SJSA1 (cell line): ENCODE measurements at places on chromosomes 5 and 9. TPM values are rescaled to one million over a fixed set of nuclear protein-coding genes. Genes with fewer than 3 reads are reported as not detected.
A peak's percentile ranks its signal among the peaks of the same experiment; 100 is the strongest.

FOXI1 gene
- total RNA-seq, result not detected in 2 replicates

ANKRD34B gene
- not detected in 2 replicates for total RNA-seq

DNA sequence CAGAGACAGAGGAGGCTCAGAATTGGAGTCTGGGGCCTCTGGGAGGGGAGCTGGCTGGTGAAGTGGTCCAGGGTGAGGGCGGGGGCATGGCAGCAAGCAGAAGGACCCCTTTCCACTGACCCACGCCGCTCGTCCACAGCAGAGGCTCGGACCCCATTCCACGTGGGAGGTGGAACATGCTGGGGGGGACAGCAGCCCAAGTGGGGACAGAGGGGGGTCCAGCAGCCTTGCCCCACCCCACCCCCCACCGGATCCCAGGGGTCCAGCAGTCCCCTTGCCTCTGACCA is 25.4 kb upstream of the NKD2 start:
- DNase-seq, result peak; percentile 53

- no peak for DNase-seq
Measured at GRCh38 chr9:129352146-129352865, 174.2 kb upstream of the IER5L start.

- no peak for DNase-seq
Measured at GRCh38 chr9:120960001-120960400, 33.4 kb upstream of the TRAF1 start.

DNA sequence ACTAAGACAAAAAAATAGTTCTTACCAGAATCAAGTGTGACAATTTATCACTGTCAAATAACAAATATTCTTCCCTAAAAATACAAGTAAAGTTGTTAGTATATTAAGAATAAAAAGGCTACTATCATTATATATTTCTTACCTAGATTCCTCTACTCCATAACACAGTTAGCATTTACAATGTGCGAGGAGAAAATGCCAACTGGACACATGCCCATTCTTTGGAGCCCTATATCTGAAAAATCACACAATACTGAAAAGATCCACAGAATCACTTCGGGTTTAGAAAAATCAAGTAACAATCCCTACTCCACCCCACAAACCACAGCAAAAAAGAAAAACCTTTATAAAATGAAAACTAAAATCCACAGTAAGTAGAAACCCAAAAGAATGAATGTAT is 70.9 kb downstream of the PKD2L2 start:
- no peak for DNase-seq

- DNase-seq, result peak; percentile 59
Measured at GRCh38 chr9:121765021-121765950, 113.9 kb downstream of the DAB2IP start.
